ENCODE measurements at places on chromosomes 7 and 10.

DNA sequence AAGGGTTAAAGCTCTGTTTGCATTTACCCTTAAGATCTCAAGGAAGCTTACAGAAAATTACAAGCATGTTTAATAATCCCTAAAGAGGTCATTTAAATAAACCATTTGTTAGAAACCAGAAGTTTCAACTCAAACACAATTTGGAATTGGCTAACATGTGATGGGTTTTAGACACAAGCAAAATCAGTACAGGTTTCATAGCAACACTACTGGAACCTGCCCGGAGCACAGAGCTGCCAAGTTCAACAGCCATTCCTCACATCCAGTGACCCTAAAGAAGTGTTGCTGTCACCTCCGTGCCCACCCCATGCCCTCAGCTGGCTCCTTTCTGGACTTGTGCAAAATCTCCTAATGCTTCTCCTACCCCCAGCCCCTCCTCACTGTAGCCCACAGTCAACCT lies 338.8 kb upstream of the AUTS2 start:
- DNase-seq: no peak

DNA sequence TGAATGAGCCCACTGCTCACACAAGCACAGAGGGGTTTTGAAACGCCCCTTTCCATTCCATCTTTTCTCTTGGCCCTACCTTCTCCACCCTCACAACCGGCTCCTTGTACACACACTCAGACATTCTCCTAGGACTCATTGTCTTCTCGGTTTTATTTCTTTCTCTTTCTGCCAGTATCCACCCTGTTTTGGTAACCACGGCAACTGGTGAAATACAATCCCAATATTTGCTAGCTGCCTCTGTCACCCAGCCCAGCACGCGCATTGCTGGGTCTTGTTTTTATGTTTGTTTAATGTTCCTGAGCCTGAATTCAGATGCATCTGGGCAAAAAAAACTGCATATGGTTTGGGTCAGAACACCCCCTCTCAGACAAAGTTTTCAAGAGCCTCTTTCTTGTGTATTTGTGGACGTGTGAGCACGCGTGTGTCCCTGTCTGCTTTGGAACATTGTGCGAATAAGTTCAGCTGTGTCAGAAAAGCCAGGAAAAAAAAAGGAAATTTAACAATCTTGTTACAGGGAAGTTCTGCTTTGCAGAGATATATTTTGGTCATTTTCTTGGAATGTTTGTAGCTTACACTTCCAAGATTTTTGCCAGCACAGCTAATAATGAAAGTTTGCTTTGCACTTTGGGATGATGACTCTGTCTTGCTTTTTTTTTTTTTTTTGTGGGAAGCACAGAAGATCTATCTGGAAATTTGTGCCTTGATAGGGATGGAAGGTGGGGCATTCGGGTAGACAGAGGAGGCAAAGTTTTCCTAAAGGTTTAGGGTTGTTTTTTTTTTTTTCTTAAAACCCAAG lies 225.9 kb downstream of the TRIL start:
- DNase-seq: no peak

GRCh38 chr10:1360011-1360557 lies 303.9 kb downstream of the WDR37 start:
- DNase-seq: no peak

GRCh38 chr10:102236006-102236405 lies 5.3 kb downstream of the PITX3 start:
- no peak for DNase-seq

DNA sequence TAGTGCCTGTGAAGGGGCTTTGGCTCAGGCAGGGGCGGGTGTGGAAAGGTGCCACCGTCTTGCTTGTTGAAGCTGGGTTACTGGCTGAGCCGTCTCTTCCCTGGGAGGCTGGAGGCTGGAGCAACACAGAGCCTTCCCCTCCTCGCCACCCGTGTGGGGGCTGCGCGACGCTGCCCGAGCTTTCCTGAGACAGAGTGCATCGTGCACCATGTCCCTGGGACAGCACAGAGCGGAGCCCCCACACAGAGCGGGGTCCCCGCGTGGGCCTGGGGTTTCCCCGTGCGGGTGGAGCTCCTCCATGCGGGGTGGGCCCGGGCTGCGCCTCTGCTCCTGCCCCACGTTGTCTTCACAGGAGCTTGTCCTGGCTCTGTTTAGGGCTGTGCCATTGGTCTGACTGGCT lies 69.9 kb downstream of the INPP5A start:
- DNase-seq: no peak

DNA sequence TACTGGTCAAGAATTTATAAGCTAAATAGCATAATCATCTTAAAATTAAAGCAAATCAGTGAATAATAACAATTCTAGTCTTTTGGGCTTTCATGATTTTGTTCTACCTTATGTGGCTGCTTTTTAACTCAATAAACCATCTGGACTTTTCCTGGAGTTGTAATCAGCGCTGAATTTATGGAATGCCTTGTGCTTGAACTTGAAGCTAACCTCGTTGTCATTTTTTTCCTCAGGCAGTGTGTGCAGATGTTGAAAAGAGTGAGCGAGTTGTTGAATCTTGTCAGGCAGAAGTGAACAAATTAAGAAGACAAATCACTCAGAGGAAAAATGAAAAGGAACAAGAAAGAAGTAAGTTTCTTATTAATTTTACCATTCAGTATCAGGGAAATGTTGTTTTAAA lies 29.5 kb downstream of the ABRAXAS2 start:
- no peak for DNase-seq

- DNase-seq: no peak
Observed at GRCh38 chr10:121426307-121426706, 171.9 kb downstream of the FGFR2 start.

GRCh38 chr7:135320268-135320667 lies 86.6 kb downstream of the STRA8 start:
- DNase-seq: peak; percentile 62

DNA sequence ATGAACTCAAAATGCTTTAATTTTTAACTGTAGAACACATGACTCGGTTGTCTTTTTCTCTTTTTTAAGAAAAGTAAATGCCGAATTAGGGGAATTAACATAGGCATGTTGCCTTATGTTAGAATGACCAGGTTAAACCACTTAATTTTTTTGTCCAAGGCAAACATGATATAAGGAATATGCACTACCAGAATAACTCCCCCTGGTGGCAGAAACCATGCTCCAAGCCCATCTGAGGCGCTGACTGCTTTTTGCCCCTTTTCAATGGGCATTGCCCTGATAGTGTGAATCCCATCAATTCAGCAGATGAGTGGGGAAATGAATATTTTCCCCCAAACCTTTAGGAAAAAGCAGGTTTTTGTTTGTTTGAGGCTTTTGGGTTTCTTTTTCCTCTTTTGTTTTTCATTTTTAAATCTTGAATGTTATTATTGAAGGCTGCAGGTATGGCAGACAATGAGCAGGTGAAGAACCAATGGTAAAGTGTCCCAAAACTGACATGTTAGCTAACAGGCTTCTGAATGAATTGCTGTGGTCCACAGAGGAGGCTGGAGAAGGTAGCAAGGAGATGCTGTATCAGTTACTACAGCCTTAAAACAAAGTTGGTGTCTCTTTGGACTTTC lies 284.3 kb downstream of the SORCS3 start:
- DNase-seq: peak; percentile 8

DNA sequence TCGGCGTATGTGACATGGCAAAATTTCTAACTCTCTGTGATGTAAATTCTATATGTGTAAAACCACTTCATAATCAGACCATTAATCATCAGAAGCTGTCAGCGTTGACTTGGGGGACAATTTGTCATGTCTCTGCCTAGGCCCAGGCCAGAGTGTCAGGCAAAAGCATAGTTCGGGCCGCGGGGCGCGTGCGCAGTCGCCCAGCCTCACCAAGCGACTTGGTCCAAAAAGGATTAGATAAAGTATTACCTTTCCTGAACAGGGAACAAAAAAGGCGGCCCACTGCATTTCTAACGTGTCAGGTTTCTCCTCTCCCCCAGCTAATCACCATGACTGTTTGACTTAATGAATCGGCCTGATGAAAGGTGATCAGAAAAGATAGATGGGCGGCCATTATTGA lies 114.2 kb downstream of the EBF3 start:
- DNase-seq: no peak

DNA sequence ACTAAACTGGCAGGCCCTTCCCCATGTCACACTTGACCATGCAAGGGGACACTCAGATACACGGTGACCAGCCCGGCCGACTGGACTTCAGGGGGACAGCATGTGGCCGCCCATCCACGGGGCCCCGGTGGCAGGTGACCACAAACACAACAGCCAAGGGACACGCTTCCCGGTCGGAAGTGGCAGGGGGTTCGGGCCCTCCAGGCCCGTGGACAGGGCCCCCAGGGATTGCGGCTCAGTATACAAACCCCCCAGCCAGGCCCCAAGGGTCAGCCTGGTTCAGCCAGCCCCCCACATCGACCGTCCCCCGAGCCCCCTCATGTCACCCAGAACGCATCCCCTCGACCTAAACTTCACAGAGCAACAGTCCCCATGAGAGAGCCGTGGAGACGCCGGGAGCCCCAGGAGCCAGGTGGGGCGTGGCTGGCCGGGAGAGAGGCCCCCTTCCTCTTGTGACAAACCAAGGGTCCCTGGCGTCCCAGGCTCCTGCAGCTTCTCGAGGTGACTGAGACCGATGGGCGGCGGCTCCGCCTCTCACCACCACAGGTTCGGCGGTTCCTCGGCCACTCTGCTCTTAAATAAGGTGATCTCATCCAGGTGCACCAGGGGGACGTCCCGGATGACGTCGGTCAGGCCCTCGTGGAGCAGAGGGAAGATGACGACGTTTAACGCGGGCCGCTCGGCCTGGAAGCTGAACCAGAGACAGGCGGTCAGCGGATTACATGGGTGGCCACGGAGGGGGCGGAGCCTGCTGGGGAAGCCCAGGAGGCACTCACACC lies 57.8 kb upstream of the TNRC18 start:
- no peak for DNase-seq

DNA sequence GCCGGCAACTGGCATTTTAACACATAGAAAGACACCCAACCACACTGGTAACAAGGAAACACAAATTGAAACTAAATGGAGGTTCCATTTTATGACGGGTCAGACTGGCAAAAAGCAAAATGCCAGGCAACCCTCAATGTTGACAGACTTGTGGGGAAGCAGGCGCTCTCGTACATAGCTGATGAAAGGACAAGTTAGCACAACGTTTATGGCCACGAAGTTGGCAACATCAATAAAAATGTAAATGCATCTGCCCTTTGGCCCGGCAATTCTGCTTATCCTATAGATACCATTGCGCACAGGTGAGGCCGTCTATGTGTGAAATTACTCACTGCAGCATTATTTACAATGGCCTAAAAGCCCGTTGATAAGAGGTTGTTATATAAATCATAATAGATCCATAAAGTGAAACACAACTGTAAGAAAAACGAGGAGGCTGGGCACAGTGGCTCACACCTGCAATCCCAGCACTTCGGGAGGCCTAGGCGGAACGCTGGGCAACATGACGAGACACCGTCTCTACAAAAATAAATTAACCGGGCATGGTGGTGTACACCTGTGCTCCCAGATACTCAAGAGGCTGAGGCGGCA lies 39.8 kb downstream of the FOXL3 start:
- DNase-seq: no peak

- DNase-seq: no peak
Observed at GRCh38 chr10:103583871-103584215, 90.3 kb downstream of the NEURL1 start.

DNA sequence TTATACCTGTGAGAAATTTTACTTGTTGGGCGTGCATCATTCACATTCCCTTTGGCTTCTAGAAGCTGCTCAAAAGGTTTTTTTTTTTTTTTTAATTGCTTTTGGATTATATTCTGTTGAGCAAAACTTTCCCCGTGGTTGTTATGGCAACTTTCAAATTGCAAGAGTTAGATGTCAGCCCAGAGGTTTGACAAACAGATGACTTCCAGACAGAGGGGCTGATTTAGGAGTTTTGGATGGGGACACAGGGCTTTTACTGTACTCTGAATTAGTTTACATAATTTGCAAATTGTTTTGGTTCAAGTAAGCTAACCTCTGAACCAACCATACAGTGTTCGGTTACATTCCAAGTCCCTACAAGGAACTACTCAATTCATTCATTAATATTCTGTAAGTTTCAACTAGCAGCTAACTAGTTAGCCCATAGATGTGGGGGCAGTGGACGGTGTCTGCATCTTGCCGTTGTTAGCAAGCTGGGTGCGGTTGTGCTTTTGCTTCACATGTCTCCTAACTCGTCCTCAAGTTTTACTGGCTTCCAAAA lies 66.4 kb upstream of the JAZF1 start:
- no peak for DNase-seq

- DNase-seq: peak; percentile 85
Observed at GRCh38 chr7:117068511-117069145, 115.3 kb downstream of the ST7 start.

DNA sequence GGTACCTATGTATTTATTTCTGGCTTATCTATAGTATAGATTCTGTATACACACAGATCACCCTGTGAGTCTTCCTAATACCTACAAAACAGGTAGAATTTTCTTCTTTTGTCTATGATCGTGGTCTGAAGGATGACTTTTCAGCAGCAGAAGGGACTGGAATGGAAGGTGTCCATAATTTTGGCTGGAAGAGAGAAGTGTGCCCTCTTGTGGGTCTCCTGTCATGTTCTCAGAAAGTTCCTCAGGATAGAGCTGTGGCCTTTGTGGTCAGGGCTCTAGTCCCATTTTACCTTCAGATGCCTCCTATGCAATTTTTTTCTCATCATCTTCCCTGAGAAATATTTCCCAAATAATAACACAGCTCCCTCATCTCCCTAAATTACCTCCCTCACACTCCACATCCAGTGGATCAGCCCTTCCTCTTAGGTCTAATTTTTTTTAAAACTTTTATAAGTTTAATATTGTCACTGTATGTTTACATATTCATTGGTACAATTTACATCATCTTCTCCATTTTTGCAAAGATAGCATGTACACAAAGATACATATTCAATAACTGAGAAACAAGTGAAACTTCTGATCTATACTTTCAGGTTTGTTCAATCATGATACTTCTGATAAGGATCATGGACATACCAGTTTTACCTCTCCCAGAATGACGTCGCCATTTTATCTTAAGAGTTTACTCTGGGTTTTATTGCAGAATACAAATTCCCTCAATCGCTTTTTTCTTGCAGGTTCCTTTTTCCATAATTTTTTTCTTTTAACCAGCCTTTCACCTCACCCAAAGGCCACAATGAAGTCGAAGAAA lies 112.7 kb downstream of the REEP3 start:
- DNase-seq: peak; percentile 28

- no peak for DNase-seq
Observed at GRCh38 chr10:1546431-1547110, 190.8 kb downstream of the ADARB2 start.

DNA sequence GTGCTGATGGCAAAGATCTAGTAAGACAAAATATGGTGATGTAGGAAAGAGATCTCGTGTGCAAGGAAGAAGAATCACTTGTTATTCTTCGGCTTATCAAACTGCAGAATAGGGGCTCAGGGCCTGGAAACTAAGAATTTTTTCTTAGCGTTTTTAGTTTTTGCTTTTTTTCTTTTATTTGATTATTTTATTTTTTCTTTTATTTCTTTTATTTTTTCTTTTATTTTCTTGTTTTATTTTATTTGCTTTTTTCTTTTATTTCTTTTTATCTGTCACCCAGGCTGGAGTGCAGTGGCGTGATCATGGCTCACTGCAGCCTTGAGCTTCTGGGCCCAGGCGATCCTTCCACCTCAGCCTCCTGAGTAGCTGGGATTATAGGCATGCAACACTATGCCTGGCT lies 70.0 kb downstream of the ATRNL1 start:
- DNase-seq: no peak

Data from SHP77 treated with DMSO at 0.1 percent for 48 hours (cell line).